CD4-positive, alpha-beta T cell treated with Interleukin-15 for 4 hours (primary cell): ENCODE measurements at places on chromosomes 1 and 21.

- DNase-seq, result no peak
These were observed 56.3 kb downstream of the GIPC2 start for GRCh38 chr1:78102082-78102481.

GRCh38 chr1:32486463-32487113 lies 21.7 kb downstream of the ZBTB8B start:
- DNase-seq, result no peak

DNA sequence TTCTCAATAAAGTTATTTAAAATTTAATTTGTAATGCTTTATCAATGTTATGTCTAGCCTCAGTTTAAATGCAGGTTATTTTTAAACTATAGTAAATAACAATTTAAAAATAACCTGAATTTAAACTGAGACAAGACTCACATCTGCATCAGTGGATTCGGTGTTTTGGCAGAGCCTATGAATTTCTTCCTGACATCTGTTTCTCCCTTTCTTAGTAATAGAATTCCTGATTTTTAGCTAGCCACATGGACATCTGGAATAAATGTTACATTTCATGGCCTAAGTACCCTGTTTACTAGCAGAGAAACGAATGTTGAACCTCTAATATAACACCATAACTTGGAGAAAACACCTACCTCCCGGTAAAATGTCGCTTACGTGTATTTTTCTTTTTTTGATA lies 1141.6 kb upstream of the ADGRL2 start:
- DNase-seq, result no peak

- no peak for DNase-seq
These were observed 6.2 kb downstream of the TMEM59 start for GRCh38 chr1:54046671-54047383.
